ENCODE measurements at places on chromosomes 1 and 21. TPM values are rescaled to one million over a fixed set of nuclear protein-coding genes. Genes with fewer than 3 reads are reported as not detected.

DNA sequence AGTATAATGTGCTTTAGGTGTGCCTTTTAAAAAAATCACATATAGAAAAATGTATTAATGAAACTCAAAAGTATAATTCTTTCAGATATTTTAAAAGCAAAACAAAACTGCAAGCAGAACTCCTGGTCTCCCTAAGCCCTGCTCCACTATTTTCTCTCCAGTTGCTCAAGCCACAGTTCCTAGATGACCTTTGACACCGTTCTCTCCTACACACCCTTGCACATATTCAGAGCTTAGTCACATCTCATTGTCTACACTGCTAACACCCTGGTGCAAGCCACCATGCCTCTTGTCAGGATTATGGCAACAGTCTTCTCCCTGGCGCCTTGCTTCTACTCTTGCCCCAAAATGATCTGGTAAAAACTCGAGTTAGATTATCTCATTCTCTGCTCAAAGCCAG lies 50.2 kb upstream of the ROR1 start:
- H3K36me3 ChIP-seq, result no peaks in the 10 kb centered on the region
- H3K4me1 ChIP-seq, result no peaks in the 10 kb centered on the region
- H3K4me3 ChIP-seq, result no peak overlapping the region
- H3K27ac ChIP-seq, result no peak overlapping the region

DNA sequence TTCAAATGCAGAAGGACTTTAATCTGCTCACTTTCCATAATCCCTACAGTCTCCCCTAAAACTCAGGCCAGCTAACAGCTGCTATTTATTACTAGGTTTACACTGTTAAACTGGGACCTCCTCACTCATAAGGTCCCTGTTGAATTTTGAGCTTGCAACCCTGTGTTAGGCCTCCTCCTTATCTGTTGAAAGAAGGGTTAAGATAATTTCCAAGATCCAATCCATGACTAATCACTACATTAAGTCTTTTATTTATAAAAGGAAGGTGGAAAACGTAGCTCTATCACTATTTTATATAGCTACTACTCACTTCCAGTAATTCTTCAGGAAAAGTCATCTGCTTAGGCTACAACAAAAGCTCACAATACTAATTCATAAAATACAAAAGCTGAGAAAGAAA lies 79.5 kb downstream of the EVI5 start:
- no peaks in the 10 kb centered on the region for H3K4me1 ChIP-seq
- H3K27me3 ChIP-seq, result peaks cover 2% of the 10 kb centered on the region
- no peaks in the 10 kb centered on the region for H3K36me3 ChIP-seq

- peak overlapping the region; percentile 52 for H3K27ac ChIP-seq
- peaks cover 3% of the 10 kb centered on the region for H3K27me3 ChIP-seq
Observed at GRCh38 chr21:34889676-34890469, 159.2 kb downstream of the RUNX1 start.

HOOK1 gene
- 2.4 TPM for total RNA-seq

DNA sequence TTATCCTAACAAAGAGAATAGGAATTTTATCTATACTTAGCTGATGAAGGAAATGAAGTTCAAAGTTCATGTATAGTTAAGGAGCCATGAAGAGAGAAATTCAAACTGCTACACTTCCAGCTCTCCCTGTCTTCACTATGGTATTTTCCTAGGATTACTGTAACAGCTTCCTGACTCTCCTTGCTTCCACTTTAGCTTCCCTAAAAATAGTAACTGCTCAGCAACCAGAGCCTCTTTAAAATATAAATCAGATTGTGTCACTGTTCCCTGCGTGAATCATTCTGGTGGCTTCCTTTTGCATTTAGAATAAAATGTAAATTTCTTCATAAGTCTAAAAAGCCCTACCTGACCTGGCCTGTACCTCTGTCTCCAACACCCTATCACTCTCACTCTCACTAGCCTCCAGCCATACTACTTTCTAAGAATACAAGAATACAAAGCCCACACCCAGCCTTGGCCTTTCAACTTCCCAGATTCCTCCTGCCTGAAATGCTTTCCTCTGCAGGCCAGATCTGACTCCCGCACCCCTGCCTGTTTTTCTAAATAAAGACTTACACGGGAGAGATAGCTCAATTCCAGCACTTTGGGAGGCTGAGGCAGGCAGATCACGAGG lies 30.5 kb downstream of the OR10J1 start:
- no peaks in the 10 kb centered on the region for H3K4me1 ChIP-seq
- DNase-seq, result no peak
- H3K27me3 ChIP-seq, result no peaks in the 10 kb centered on the region
- no peaks in the 10 kb centered on the region for H3K36me3 ChIP-seq
- no peak overlapping the region for H3K27ac ChIP-seq

DNA sequence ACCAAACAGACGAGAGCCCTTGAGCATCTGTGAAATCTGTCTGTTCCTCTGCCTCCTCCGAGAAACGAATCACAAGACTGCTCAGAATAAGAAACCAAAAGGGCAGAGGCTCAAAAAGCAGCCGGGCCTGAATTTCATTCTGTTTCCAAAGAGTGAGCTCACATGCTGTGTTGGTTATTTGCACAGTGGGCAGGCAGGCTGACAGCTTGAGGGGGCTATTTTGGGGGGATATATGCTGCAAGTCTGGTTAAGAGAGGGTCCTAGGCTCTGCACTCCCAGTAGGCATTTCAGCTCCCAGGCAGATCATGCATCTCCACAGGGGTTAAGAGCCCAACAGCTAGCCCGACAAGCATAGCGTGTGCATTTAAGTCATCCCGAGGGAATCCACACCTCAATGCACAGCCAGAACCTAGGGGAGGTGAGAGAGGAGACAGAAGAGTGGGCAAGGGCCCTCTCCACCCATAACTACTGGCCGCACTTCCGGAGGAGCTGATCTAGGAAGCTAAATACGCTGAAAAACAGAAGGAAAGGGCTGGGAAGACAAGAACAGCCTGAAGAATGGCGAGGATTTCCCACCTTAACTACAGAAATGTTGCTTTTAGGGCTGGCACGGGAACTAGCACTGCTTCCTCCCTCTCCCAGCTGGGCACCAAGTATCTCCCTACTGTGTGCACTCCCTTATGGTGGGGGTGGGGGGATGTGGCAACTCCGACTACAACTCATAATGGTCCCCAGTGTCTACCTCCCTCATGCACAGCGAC lies 3.7 kb downstream of the PGBD5 start:
- H3K27me3 ChIP-seq, result peaks cover 54% of the 10 kb centered on the region
- H3K27ac ChIP-seq, result no peak overlapping the region
- DNase-seq, result no peak
- H3K36me3 ChIP-seq, result no peaks in the 10 kb centered on the region

GPR161 gene
- total RNA-seq, result 0.41 TPM

GRCh38 chr1:156284112-156284511 lies at the start of gene TMEM79:
Gene TMEM79, plus strand, starts transcription at chr1:156284325. Its CDS starts 902 bp downstream, at chr1:156285227.
- H3K27ac ChIP-seq, result peak within 1 kb of the TSS; percentile 93
- no peaks in the 10 kb centered on the region for H3K27me3 ChIP-seq
- H3K4me1 ChIP-seq, result peaks cover 44% of the 10 kb centered on the region
- DNase-seq, result no peak

DNA sequence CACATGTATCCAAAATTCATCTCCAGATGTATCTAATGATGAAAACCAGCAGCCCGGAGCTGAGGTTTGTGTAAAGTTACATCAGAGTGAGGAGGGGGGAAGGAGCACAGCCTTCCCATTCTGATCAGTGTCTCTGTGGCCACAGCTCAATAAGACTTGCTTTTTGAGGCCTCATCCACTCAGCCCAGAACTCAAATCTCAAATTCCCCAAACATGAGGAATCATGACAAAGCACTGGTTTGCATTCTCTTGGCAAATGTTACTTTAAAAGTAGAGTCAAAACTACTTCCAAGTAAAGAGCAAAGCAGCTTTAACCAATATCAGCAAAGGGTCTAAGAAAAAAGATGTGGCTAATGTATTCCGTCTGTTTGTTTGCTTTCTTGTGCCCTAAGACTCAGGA lies 30.9 kb downstream of the CCN1 start:
- H3K4me1 ChIP-seq, result no peaks in the 10 kb centered on the region
- no peaks in the 10 kb centered on the region for H3K27me3 ChIP-seq
- no peak overlapping the region for H3K4me3 ChIP-seq
- no peaks in the 10 kb centered on the region for H3K36me3 ChIP-seq
- H3K27ac ChIP-seq, result no peak overlapping the region

DNA sequence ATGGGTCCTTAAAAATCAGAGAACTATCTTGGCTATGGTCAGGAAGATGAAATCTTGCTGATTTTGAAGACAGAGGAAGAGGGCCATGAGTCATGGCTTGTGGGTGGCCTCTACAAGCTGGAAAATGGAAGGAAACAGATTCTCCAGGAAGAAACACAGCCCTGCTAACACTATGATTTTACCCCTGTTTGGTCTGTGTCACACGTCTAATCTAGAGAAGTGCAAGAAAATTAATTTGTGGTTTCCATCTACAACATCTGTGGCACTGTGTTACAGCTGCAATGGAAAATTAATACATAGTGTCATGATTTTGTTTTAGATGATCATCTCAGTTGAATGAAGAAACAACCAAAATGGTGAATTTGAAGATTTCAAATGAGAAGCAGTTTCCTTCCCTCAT lies 288.7 kb upstream of the NRIP1 start:
- H3K36me3 ChIP-seq, result no peaks in the 10 kb centered on the region
- H3K27me3 ChIP-seq, result peaks cover 4% of the 10 kb centered on the region
- no peak overlapping the region for H3K27ac ChIP-seq
- no peak for DNase-seq
- no peaks in the 10 kb centered on the region for H3K4me1 ChIP-seq

TIE1 gene
- 0.64 TPM for total RNA-seq

SLAMF1 gene
- 118 TPM for total RNA-seq

AMY1B gene
- total RNA-seq, result not detected

GRCh38 chr1:163789911-163790310 lies 468.2 kb downstream of the NUF2 start:
- no peak for DNase-seq
- H3K27me3 ChIP-seq, result no peaks in the 10 kb centered on the region
- H3K27ac ChIP-seq, result no peak overlapping the region
- no peak overlapping the region for H3K4me3 ChIP-seq
- H3K4me1 ChIP-seq, result no peaks in the 10 kb centered on the region
- H3K36me3 ChIP-seq, result no peaks in the 10 kb centered on the region

OR2L13 gene
- total RNA-seq, result not detected

- H3K27me3 ChIP-seq, result no peaks in the 10 kb centered on the region
- no peak for DNase-seq
Observed at GRCh38 chr21:15976807-15977206, 247.0 kb downstream of the USP25 start.

DNA sequence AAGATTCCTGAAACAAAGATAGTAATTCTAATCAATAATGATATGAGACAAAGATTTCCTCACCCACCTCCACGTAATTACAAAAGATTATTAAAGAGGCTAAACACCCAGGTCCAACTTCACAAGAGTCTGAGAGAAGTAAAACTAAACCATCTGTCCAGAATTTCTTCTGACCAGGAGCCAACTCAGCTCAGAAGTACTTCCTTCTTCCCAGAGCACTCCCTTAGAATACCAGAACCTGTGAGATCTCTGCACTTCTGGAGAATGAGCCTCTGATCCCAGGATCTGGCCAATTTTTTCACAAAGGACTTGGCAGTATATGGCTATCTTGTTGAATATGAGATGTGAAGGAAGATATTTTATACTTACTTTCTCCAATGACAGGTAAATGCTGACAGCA lies 120.6 kb upstream of the PALMD start:
- H3K27me3 ChIP-seq, result peaks cover 12% of the 10 kb centered on the region
- no peak overlapping the region for H3K27ac ChIP-seq
- H3K4me3 ChIP-seq, result no peak overlapping the region
- DNase-seq, result no peak
- no peaks in the 10 kb centered on the region for H3K4me1 ChIP-seq
- no peaks in the 10 kb centered on the region for H3K36me3 ChIP-seq

BTBD19 gene
- 22.6 TPM for total RNA-seq

GRCh38 chr21:42142141-42142540 lies 71.0 kb downstream of the UMODL1 start:
- peaks cover 2% of the 10 kb centered on the region for H3K27me3 ChIP-seq
- peaks cover 10% of the 10 kb centered on the region for H3K4me1 ChIP-seq
- no peak overlapping the region for H3K4me3 ChIP-seq
- no peaks in the 10 kb centered on the region for H3K36me3 ChIP-seq

- DNase-seq, result peak; percentile 26
- H3K4me1 ChIP-seq, result peaks cover 21% of the 10 kb centered on the region
- H3K4me3 ChIP-seq, result peak overlapping the region; percentile 53
- peak overlapping the region; percentile 70 for H3K27ac ChIP-seq
- H3K36me3 ChIP-seq, result peaks cover 4% of the 10 kb centered on the region
Observed at GRCh38 chr1:8182034-8182761, 135.7 kb upstream of the SLC45A1 start.

FNDC10 gene
- total RNA-seq, result 14.6 TPM

DNA sequence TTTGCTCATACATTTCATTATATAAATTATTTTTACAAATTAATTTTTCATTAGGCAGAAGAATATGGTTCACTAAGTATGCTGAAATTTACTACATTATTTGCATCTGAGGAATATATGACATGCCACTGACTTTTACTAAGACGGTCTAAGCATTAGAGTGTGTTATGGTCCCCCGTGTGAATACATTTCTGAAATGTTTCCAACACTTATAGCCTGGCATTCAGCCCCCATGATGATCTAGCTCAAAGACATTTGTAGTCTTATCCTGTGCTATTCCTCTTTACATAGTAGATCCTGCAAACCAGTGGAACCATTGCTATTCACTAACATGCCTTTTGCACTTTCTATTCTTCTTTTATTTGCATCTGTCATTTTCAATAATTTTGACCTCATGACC lies 1878.0 kb downstream of the MRPL39 start:
- no peak overlapping the region for H3K27ac ChIP-seq
- H3K36me3 ChIP-seq, result no peaks in the 10 kb centered on the region
- DNase-seq, result no peak
- no peaks in the 10 kb centered on the region for H3K4me1 ChIP-seq
- H3K4me3 ChIP-seq, result no peak overlapping the region
- H3K27me3 ChIP-seq, result no peaks in the 10 kb centered on the region
